Ureter (tissue), 1 donor: ENCODE measurements at places on chromosomes 7 and 10.
A peak's percentile ranks its signal among the peaks of the same experiment; 100 is the strongest.

- DNase-seq: no peak
Measured at GRCh38 chr7:105619590-105619989, 38.3 kb upstream of the EFCAB10 start.

DNA sequence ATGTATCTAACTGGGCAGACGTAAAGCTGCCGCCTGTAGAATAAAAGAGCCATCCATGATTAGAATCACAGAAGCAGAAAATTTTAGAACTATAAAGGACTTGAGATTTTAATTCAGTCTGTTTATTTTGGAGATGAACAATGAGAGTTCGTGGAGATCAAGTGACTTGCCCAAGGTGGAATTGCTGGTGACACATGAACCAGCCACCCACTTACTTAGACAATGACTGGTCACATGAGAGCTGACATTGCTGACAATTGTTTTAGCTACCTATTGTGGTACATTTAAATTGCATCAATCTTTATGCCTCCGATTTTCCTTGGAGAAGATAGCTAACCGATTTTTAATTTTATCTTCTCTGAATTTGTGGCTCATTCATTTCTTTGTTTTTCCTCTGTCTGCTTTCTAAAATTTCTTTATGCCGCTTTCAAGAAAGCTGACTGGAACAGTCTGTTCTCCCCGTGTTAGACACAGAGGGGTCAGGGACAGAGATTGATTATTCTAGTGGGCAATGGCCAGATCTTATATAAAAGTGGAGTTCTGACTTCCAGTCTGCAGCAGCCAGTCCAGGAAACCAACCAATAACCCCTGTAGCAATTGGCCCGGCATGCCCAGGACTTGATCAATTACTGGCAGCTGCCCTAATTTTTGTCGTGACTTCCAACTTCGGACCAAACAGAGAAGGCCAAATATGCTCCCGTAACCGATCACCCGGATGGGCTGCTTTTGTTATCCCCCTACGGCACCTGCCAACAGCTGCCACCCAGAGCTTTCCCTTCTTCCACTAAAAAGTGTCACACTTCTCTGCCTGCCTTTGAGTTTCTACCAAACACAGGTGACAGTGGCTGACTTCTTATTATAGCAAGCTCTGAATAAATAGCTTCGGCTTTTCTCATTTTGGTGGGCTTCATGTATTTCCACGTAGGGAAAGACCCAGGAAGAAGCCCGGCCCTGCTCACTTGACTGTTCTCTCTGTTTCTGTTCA lies 241.6 kb downstream of the CAMK1D start:
- DNase-seq: no peak

DNA sequence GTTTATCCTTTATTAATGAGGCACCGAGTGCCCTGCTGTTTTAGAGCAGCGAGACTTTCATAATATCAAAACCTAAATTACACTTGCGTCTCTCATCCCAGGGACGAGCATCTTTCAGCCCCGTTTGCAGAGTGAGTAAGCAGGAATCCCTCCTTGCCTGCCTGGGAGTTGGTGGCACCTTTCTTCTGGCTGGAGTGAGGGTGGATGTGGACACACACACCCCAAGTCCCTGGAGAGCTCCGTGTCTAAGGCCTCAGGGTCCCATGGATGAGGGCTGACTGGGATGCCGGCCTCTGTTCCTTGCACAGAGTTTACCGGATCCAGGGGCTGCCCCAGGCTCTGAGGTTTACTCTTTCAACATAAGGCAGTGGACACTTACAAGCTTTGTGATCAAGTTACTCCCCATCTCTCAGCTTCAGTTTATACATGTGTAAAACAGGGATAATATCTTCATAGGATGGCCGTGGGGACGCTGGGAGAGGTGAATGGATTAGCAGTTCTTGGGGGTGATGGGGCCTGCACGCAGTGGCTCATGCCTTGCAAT lies 24.5 kb downstream of the POLL start:
- peak; percentile 29 for DNase-seq

DNA sequence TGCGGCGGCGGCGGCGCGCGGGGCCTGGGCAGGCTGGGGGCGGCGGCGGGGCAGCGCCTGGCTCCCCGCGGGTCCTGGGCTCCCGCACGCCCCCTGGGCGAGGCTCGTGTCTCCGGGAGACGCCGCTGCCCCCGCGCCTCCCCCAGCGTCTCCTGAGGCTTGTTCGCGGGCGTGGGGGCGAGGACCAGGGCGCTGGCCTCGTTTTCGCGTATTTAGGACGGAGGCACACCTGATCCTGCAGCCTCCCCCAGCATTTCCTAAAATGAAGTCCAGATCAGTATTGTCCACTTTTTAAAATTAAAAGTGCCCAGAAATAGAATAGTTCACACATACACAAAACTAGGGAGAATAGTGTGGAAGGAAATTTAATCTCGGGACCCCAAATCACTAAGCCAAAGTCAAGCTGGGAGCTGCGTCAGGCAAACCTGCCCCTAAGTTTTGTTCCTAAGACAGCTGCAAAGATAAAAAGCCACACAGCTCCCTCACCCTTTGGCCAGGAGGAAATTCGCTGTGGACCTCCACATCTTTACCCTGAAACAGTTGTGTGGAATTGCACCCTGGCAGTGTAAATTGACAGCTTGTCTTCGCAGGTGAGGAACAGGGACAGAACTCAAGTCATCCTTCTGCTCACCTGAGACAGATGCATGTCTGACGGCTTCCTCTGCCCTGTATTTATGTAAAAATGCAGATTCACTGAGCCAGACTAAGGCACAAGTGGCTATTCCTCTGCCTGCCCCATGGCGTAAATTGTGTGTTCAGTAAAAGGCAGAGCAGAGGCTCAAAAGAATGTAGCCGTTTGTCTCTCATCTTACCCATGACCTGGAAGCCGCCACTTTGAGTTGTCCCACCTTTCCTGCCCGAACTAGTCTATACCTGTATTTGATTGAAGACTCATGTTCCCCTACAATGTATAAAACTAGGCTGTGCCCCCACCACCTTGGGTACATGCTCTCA lies 740 bp downstream of the GALNT11 start:
- DNase-seq: no peak

DNA sequence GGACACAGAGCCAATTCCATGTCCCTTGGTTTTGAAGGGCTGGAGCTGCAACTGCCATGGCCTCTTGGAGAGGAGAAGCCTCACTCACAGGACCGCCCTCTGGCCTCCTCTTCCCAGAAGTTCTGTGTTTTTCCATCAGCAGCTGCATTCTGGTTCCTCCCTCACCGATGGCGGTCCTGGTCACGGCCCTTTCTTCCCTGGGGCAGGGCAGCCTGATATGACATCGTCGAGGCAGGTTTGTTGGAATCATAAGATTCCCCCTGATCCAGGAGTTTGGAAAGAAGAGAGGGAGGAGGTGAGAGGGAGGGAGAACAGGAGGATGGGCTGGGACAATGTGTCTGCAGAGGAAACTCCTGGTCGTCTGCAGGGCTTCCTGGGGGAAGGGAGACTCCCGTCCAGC lies 82.7 kb upstream of the PDZD8 start:
- no peak for DNase-seq

DNA sequence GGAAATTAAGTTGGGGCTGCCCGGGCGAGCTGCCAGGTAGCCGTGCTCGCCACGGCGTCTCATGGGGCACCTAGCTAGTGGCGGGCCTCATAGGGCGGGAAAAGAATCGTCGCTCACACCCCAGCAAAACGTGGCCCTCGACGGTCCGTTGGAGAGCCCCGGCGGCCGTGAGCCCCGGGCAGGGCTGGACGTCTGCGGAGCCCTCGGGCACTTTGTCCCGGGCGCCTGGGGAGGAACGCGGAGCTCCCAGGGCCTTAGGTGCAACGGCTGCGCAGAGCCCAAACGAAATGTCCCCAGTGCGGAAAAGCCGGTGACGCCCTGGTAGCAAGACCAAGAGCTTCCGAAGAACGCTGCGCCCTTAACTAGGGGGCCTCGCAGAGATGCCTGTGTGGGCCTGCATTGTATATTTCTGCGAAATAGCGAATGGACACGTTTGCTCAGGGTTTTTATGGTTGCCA lies 866 bp upstream of the SFMBT2 start:
- no peak for DNase-seq

GRCh38 chr10:73865459-73866442 lies 8.6 kb downstream of the CAMK2G start:
- DNase-seq: peak; percentile 67
